ENCODE measurements at places on chromosomes 4 and X.
A peak's percentile ranks its signal among the peaks of the same experiment; 100 is the strongest.

- no peak for DNase-seq
These were observed 91.4 kb downstream of the KLHL13 start for GRCh38 chrX:118025226-118025625.

- no peak for DNase-seq
These were observed 146.1 kb upstream of the NEIL3 start for GRCh38 chr4:177163532-177163931.

- DNase-seq: no peak
These were observed 1.6 kb downstream of the TSC22D3 start for GRCh38 chrX:107773906-107774435.

DNA sequence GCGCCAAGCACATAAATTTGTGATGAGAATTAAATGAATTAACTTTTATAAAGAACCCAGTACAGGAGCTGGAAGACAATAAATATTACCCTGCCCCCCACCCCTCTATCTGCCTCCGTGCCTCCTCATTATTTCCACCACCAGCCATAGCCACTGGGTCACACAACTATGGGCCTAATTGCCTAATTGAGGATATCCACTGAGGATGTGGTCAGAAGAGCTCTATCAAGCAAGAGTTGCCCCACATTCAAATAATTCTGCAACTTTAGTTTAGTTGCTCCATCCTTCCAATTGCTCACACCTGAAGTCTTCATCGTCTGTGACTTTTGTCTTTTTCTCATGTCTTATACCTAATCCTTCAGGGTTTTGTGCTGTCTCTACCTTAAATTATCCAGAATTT is 9.5 kb upstream of the CXCL8 start:
- DNase-seq: no peak

DNA sequence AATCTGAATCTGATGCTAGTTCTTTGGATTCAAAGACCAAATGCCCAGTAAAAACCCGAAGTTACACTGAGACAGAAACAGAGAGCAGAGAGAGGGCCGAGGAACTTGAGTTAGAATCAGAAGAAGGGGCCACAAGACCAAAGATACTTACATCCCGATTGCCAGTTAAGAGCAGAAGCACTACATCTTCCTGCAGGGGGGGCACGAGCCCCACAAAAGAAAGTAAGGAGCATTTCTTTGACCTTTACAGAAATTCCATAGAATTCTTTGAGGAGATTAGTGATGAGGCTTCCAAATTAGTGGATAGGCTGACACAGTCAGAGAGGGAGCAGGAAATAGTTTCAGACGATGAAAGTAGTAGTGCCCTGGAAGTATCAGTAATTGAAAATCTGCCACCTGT is 309.3 kb downstream of the ANK2 start:
- no peak for DNase-seq

GRCh38 chr4:53601251-53601764 is 10.0 kb upstream of the LNX1 start:
- no peak for DNase-seq

DNA sequence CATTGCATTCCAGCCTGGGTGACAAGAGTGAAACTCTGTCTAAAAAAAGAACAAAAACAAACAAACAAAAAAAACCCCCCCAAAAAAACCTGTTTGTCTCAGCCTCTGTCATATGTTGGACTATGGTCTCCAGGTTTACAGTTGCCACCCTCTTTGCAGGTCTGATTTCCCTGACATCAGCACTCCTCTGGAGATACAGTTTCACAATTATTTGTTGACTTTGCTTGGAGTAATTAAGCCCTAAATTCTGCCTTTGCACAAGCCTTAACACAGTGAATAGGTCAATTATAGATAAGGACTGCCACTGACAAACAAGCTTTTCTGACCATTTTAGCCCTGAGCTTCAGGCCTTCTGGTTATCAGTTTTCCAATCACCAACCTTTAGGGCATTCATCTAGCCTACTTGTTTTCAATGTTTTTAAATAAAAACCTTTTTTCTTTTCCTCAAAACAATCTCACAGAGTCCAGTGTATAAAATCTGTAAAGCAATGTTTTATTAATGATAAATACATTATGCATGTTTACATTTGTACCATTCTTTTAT is 20.4 kb upstream of the MAPK10 start:
- no peak for DNase-seq

DNA sequence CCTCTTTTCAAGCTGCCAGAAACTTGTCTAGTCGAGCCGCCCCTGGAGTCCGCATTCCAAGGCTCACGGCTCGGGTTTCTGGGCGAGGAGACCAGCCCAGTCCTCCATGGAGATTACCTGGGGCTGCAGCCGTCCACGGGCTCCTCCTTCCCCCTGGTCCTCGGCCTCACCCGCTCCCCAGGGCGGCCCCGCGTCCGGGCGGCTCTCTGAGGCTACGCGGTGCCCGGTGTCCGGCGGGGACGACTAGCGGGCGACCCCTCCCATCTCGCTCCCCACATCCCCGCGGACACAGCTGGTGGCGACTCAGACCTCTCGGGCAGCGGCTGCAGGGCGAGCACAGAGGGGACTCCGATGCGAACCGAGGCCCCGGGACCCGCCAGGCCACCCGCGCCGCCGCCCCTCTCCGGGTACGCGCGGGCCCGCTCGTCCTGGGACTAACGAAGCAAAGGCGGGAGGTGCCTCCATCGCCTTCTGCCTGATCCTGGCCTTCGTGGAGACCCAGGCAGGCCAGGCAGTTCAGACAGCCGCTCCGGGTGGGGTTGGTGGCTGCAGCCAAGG is 159.4 kb downstream of the TRAM1L1 start:
- DNase-seq: no peak

- DNase-seq: no peak
These were observed 98.0 kb upstream of the SORBS2 start for GRCh38 chr4:185909972-185910371.

- DNase-seq: no peak
These were observed 103.4 kb downstream of the PDGFRA start for GRCh38 chr4:54332542-54332941.

GRCh38 chr4:140854168-140854567 is 98.0 kb upstream of the TBC1D9 start:
- DNase-seq: no peak

GRCh38 chr4:61828960-61829359 is 628.8 kb downstream of the ADGRL3 start:
- DNase-seq: no peak

- no peak for DNase-seq
These were observed at the start of gene GPR143 for GRCh38 chrX:9765737-9766097. GPR143 (minus strand) TSS chrX:9765847; CDS start chrX:9765817, 30 bp downstream.

DNA sequence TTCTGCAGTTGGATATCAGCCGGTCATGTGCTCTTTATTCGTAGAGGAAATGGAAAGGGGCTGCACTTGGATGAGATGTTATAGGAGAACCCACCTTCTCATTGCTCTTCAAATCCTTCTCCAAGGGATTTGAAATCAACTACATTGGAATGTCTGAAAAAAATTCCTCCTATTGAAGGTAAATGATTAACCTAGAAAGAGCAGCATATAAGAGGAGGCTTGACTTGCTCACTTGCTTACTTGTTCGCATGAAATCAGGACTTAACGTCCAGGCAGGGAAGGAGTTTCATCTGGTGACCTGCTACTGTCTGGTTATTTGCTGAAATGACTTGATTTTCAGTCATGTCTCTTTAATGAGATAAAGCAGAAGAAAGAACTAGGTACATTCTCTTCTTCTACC is 338.4 kb upstream of the NOCT start:
- no peak for DNase-seq

GRCh38 chrX:6149060-6149872 is 79.4 kb downstream of the NLGN4X start:
- no peak for DNase-seq

DNA sequence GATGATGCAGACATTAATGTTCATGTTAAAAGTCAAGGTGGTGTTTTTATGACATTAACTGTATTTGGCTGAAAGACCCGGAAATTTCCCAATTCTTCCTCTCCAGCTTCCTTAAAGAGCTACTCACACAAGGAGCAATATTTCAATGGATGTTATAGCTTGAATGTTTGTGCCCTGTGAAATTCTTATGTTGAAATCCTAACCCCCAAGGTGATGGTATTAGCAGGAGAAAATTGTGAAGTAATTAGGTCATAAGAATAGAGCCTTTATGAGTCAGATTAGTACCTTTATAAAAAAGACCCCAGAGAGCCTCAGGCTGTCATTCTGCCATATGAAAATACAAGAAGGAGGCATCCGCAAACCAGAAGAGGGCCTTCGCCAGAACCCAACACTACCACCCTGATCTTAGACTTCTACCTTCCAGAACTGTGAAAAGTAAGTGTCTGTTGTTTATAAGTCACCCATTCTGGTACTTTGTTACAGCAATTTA is 3.6 kb downstream of the TLR1 start:
- no peak for DNase-seq

DNA sequence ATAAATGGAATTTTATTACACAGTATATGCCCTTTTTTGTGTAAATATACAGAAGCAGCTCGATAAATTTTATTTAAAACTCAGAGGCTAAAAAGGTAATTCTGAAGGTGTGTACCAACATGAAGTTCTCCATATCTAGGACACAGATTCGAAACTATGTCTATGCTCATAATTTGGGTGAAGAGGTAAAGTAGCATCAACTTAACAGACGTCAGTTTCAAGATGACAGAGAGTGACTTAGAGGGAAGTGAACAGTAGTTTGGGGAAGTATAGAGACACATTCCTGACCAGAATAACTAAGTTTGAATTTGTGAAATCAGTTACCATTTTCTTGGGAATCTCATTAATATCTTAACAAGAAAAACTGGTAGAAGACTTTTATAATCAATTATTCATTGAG is 2493.3 kb downstream of the ARAP2 start:
- DNase-seq: no peak

GRCh38 chrX:10648614-10649013 is 28.2 kb upstream of the MID1 start:
- DNase-seq: no peak

GRCh38 chrX:115582616-115583495 is 21.9 kb downstream of the PLS3 start:
- DNase-seq: no peak

GRCh38 chr4:89101256-89102161 is 9.8 kb upstream of the TIGD2 start:
- no peak for DNase-seq

DNA sequence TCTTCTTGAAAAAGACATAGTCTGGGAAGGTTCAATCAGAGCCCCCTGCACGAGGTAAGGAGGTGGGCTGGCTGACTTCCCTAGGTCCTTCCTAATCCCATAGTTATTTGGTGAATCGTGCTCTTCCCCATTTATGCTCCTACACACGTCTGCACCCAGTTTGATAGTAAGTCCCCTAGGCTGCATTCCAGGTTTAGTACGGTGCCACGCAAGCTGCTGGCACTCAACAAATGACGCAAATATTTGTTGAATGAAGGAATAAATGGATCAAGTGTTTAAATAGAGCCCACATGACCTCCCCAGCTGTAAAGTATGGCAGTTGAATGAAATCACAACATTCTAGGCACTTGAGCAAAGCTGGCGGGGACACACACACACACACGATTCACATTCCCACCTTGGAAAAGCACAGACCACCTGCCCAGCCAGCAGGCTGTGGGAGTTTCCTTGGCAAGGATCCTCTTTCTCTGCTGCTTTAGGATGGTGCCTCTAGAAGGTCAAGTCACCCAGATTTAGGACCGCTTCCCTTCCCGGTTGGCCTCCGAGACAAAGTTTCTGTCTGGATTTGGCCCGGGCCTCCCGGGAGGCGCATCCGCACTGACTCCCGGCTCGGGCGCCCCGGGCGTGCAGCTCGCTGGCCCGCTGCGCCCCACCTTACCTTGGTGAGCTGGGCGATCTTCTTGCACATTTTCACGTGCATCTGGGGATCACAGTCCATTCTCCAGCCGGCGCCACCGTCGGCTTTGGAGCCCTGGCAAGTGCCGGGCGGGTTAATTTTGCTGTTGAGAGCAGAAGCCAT is 721 bp downstream of the FAM184B start:
- DNase-seq: no peak

GRCh38 chrX:10054396-10054795 is 87.2 kb downstream of the CLDN34 start:
- DNase-seq: no peak

GRCh38 chrX:51837451-51837850 is 56.0 kb upstream of the MAGED1 start:
- DNase-seq: no peak

DNA sequence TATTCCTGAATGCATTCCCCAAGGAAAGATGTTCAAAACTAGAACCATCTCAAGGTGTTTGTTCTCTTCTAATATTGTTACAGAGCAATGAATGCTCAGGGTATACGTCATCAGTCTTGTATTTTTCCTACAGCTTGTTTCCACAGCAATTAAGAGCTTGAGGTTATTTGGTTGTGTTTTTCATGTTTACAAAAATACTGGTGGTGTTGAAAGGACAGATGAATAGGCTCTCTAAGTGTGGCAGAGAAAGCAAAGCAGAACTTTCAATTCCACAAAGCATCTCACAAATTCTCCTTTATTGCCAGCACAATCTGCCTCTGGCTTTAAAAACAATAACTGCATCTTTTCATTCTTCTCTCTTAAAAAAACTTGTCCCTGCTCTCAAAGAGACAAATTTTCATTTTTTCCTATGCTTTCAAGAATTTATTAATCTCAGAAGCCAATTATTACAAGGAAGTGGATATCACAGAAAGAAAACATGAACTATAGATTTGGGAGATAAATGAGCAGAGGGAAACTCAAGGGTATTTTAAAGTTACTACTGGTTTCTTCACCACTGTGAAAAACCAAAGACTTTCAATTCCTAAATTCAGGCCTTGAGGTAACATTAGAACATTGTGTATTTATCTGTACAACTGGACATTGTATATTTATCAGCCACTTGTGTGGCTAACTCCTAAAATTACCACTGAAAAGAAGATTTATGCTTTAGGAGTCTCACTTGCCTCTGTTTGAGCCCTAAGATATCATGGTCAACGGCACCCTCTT is 49.2 kb downstream of the DDX53 start:
- no peak for DNase-seq

- DNase-seq: peak; percentile 62
These were observed 632 bp downstream of the PLP2 start for GRCh38 chrX:49172280-49172780.

- no peak for DNase-seq
These were observed 105.6 kb downstream of the NEUROG2 start for GRCh38 chr4:112410364-112410763.

DNA sequence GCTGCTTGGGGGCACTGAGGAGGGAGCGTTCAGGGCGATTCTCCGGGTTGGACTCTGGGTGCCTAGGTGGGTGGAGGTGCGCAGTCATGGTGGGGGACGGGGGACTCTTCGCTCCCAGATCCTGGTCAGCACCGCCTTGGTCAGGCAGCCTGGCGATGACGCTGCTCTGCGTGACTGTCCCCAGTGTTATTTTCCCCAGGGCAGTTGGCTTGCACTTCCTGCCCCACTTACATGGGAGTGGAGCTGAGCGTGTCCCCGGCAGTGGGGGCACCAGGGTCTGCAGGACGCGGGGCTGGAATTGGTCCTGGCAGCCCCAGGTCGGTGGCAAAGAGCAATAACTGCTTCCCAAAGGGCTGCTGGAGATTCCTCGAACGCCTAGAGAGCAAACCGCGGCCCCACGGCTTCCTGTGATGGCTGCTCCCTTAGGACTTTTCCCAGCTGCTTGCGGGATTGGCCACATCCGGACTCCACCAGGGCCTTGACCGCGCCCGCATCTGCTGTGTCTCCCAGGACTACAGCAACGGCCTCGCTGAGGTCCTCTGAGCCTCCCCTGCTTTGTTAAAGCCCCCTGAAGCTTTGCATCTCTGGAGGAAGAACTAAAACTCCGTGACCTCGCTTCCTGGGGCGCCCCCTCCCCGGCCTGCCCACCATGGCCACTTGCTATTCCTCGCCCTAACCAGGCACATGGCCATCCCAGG is 35.3 kb upstream of the GPR78 start:
- DNase-seq: no peak
